ENCODE measurements at places on chromosomes 6 and 20.
A peak's percentile ranks its signal among the peaks of the same experiment; 100 is the strongest.

DNA sequence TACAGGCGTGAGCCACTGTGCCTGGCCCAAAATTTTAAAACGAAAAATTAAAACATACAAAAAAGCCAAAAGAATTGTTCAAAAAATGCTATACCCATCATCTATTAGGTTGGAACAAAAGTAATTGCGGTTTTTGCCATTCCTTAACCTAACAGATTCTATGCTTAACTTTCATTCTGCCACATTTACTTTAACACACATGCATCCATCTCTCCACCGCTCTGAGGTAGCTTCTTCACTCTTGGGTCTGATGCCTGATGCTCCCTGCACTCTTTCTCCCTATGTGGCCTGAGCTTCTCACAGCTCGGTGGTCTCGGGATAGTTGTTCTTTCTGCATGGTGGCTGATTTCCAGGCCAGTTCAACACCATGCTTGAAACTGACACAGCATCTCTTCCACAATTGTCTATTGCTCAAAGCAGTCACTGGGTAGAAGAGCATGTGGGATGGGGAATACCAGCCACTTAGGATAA, 4.7 kb upstream of the MANBAL start:
- no peaks in the 10 kb centered on the region for H3K36me3 ChIP-seq
- no peaks in the 10 kb centered on the region for H3K27me3 ChIP-seq
- H3K4me3 ChIP-seq = no peak overlapping the region
- no peak for DNase-seq
- H3K27ac ChIP-seq = no peak overlapping the region

- no peak overlapping the region for H3K4me3 ChIP-seq
- no peaks in the 10 kb centered on the region for H3K36me3 ChIP-seq
- H3K27ac ChIP-seq = no peak overlapping the region
- H3K4me1 ChIP-seq = no peaks in the 10 kb centered on the region
- peaks cover 48% of the 10 kb centered on the region for H3K27me3 ChIP-seq
- DNase-seq = no peak
Observed at GRCh38 chr20:62418709-62419487, 8.4 kb downstream of the RBBP8NL start.

DNA sequence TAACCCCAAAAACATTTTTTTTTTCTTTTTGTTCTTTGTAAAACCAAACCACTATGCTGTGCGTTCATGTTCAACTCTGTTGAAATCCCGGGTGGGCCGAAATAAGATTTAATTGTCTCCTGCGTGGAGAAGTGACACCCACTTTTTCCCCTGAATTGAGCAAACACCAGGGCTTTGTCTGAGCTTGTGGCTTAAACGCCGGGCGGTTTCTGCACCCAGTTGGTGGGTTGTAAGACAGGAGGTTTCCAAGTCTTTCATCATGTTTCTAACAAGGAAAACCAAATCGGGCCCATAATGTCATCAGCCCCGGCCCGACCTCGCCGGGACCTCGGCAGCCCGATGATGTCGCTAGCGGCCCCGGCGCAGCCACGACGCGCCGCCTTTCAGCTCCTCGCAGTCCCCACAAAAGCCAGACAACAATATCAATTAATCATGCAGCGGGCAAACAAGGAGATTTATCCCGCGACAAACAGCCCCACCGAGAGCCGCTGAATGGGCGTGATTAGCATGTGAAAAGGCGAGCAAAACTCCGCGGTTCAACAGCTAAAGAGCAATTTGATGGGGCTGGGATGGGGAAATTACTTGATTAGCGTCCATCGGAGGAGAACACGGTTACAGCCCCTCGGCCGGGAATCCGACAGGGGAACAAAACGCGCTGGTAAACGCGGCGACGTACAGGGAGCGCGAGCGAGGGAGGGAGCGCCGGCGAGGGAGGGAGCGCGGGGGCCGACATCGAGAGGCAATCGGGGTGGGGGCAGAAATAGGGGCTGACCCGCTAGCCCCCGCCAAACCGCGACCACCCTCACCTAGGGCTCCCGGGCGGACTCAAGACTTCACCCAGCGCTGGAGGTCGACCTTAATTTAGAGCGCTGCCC, 5.3 kb downstream of the LINC00237 start:
- peak; percentile 71 for DNase-seq
- H3K36me3 ChIP-seq = no peaks in the 10 kb centered on the region
- H3K4me1 ChIP-seq = peaks cover 25% of the 10 kb centered on the region
- H3K4me3 ChIP-seq = peak overlapping the region; percentile 41

DNA sequence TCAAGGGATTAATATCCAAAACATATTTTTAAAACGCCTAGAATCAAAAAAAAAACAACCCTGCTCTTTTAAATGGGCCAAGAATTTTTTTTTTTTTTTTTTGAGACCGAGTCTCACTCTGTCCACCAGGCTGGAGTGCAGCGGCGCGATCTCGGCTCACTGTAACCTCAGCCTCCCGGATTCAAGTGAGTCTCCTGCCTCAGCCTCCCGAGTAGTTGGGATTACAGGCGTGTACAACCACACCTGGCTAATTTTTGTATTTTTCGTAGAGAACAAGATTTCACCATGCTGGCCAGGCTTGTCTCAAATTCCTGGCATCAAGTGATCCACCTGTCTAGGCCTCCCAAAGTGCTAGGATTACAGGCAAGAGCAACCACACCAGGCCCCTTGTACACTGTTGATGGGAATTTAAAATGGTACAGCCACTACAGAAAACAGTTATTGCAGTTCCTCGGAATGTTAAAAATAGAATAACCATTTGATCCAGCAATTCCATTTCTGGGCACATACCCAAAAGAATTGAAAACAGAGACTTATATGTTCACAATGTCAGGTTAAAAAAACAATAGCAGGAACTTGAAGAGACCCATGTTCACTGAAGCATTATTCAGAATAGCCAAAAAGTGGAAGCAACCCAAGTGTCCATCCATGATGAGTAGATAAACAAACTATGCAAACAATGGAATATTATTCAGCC, 3.1 kb upstream of the MYL9 start:
- H3K4me1 ChIP-seq = peaks cover 19% of the 10 kb centered on the region
- DNase-seq = no peak
- no peak overlapping the region for H3K27ac ChIP-seq
- no peak overlapping the region for H3K4me3 ChIP-seq
- no peaks in the 10 kb centered on the region for H3K27me3 ChIP-seq
- no peaks in the 10 kb centered on the region for H3K36me3 ChIP-seq

- no peaks in the 10 kb centered on the region for H3K36me3 ChIP-seq
- DNase-seq = no peak
- no peaks in the 10 kb centered on the region for H3K27me3 ChIP-seq
- no peaks in the 10 kb centered on the region for H3K4me1 ChIP-seq
- H3K4me3 ChIP-seq = no peak overlapping the region
Observed at GRCh38 chr6:95518630-95519227, 58.6 kb upstream of the MANEA start.

- H3K36me3 ChIP-seq = no peaks in the 10 kb centered on the region
- H3K4me1 ChIP-seq = no peaks in the 10 kb centered on the region
- no peak overlapping the region for H3K27ac ChIP-seq
Observed at GRCh38 chr20:5141615-5142014, 14.8 kb downstream of the CDS2 start.

All from neuronal stem cell (in vitro differentiated cells).